Activated B cell treated with CpG ODN at 0.5 μM for 24 hours (primary cell): ENCODE measurements at places on chromosomes 6 and 20. TPM values are rescaled to one million over a fixed set of nuclear protein-coding genes. Genes with fewer than 3 reads are reported as not detected.

DNA sequence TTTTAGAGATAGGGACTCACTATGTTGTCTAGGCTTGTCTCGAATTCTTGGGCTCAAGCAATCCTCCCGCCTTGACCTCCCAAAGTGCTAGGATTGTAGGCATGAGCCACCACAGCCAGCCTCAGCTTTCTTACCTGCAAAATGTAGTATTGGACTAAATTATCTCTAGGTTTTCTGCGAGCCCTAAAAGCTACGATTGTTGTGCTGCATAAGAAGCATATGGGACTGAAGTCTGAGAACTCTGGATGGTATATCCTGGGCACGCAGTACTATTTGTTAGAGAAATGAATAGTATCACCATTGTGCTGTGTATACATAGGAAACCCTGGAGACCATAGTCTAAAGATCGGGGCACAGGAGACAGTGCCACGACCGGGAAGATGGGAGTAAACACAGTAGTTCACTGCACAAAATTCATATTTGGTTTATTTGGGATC is 60.1 kb downstream of the RPRD1B start:
- peak overlapping the region; percentile 96 for H3K27ac ChIP-seq
- peaks cover 81% of the 10 kb centered on the region for H3K4me1 ChIP-seq
- H3K27me3 ChIP-seq, result no peaks in the 10 kb centered on the region

GRCh38 chr6:20572288-20572687 is 38.0 kb downstream of the CDKAL1 start:
- H3K27me3 ChIP-seq, result no peaks in the 10 kb centered on the region
- H3K27ac ChIP-seq, result no peak overlapping the region
- DNase-seq, result no peak
- H3K4me3 ChIP-seq, result no peak overlapping the region
- no peaks in the 10 kb centered on the region for H3K4me1 ChIP-seq
- H3K36me3 ChIP-seq, result peaks cover 27% of the 10 kb centered on the region

GRCh38 chr6:127342946-127343808 is at the start of gene ECHDC1:
TSS of gene ECHDC1 (minus strand) at chr6:127343609. CDS start at chr6:127331028, 12,581 bp downstream.
- no peak within 1 kb of the TSS for H3K27ac ChIP-seq
- H3K27me3 ChIP-seq, result no peaks in the 10 kb centered on the region
- peak; percentile 57 for DNase-seq
- peaks cover 2% of the 10 kb centered on the region for H3K36me3 ChIP-seq
- no peak within 1 kb of the TSS for H3K4me3 ChIP-seq

GRCh38 chr6:170423814-170424603 is 117.5 kb downstream of the FAM120B start:
- no peak for DNase-seq
- peaks cover 18% of the 10 kb centered on the region for H3K27me3 ChIP-seq
- H3K27ac ChIP-seq, result no peak overlapping the region
- H3K4me3 ChIP-seq, result no peak overlapping the region
- no peaks in the 10 kb centered on the region for H3K4me1 ChIP-seq

- no peaks in the 10 kb centered on the region for H3K27me3 ChIP-seq
- no peak for DNase-seq
- H3K27ac ChIP-seq, result no peak overlapping the region
- peaks cover 19% of the 10 kb centered on the region for H3K4me1 ChIP-seq
- no peak overlapping the region for H3K4me3 ChIP-seq
These were observed 31.6 kb downstream of the GJA10 start for GRCh38 chr6:89925826-89926225.

GRCh38 chr20:36093025-36093803 is 61.3 kb upstream of the EPB41L1 start:
- peak; percentile 30 for DNase-seq
- H3K27ac ChIP-seq, result peak overlapping the region; percentile 14
- peaks cover 35% of the 10 kb centered on the region for H3K4me1 ChIP-seq
- H3K27me3 ChIP-seq, result peaks cover 30% of the 10 kb centered on the region

- H3K4me1 ChIP-seq, result no peaks in the 10 kb centered on the region
- no peak for DNase-seq
- H3K27ac ChIP-seq, result no peak overlapping the region
- H3K27me3 ChIP-seq, result peaks cover 12% of the 10 kb centered on the region
These were observed 144.1 kb downstream of the MRPL14 start for GRCh38 chr6:43983191-43983590.

GRCh38 chr6:45265246-45265645 is 62.9 kb upstream of the RUNX2 start:
- no peak for DNase-seq
- H3K4me1 ChIP-seq, result no peaks in the 10 kb centered on the region
- no peaks in the 10 kb centered on the region for H3K36me3 ChIP-seq
- no peak overlapping the region for H3K4me3 ChIP-seq
- H3K27ac ChIP-seq, result no peak overlapping the region

Gene CDSN
- not detected in 2 replicates for total RNA-seq

Gene MBOAT1
- 3.5 and 3.7 TPM in 2 replicates for total RNA-seq

Gene NECAB3
- 7.5 and 8.4 TPM in 2 replicates for total RNA-seq

Gene HLA-DOA
- total RNA-seq, result 153 and 167 TPM in 2 replicates
